ENCODE measurements at places on chromosomes 5 and 9.

DNA sequence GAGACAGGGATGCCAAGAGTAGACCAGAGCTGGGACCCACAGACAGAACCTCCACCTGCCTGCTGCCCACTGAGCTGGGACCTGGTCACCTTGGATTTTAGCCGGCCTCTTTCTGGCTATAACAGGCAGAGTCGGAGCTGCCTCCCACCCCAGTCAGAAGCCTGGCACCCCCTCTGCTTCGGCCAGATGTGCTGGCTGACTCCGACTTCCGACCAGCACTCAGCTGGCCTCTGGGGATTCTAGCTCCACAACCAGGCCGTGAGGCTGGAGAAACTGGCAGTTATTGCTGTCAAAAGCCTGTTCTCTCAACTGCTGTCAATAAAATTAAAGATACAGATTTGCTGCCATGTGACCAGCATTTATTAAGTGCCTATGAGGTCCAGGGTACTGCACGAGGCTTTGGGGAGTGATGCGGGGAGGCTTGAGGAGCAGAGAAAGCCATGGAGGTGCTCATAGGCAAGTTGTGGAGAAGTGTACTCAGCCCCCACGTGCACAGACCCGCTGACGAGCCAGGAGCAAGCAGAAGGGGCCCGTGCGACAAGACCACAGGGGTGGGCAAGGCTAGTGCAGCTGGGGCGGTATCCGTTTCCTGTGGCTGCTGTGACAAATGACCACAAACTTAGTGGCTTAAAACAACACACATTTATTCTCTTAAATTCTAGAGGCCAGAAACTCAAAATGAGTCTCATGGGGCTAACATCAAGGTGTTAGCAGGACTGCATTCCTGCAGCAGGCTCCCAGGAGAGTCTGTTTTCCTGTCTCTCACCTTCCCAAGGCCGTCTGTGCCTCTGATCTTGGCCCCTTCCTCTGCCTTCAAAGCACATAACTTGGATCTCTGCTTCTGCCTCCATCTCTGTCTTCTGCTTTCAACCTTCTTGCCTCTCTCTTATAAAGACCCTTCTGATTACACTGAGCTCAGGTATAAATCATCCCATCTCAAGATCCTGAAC is 13.1 kb downstream of the GFI1B start:
- no peak for ATAC-seq

DNA sequence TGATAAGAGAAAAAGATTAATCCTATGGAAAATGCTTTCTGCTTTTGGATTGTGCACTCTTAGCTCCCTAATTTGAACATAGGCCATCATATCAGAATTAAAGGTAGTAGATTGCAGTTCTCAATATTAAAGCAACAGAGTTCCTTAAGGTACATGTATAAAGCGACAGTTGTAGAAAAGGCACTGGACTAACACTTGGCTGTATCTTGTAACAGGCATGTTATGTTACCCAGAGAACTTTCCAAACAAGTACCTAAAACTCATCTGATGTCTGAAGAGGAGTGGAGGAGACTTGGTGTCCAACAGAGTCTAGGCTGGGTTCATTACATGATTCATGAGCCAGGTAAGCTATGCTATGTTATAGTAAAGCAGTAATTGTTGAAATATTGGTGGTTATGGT is 3.3 kb upstream of the SECISBP2 start:
- ATAC-seq = no peak

DNA sequence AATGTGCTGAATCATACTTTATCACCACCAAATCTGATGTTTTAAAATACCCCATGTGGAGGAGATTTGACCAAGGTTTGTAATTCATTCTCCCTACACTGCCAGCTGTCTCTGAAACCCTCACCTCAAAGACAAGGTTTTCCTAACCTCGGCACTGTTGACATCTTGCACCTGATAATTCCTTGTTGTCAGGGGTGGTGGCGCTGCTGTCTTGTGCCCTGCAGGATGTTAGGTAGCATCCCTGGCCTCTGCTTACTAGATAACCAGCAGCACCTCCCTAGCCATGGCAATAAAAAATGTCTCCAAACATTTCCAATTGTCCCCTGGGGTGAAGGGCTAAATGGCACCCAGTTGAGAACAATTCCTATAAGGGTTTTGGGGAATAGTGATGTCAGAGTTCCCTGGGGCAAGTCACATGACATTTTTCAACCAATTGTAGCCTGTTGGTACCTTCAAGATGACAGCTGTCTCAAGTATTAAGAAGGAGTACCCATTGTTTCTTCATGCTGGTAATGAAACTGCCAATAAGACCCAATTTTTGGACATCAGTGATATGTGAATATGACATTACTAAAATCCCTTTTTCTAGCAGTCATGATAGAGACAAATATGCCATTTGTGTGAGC is 160.6 kb upstream of the PLCXD3 start:
- ATAC-seq = peak; percentile 22

DNA sequence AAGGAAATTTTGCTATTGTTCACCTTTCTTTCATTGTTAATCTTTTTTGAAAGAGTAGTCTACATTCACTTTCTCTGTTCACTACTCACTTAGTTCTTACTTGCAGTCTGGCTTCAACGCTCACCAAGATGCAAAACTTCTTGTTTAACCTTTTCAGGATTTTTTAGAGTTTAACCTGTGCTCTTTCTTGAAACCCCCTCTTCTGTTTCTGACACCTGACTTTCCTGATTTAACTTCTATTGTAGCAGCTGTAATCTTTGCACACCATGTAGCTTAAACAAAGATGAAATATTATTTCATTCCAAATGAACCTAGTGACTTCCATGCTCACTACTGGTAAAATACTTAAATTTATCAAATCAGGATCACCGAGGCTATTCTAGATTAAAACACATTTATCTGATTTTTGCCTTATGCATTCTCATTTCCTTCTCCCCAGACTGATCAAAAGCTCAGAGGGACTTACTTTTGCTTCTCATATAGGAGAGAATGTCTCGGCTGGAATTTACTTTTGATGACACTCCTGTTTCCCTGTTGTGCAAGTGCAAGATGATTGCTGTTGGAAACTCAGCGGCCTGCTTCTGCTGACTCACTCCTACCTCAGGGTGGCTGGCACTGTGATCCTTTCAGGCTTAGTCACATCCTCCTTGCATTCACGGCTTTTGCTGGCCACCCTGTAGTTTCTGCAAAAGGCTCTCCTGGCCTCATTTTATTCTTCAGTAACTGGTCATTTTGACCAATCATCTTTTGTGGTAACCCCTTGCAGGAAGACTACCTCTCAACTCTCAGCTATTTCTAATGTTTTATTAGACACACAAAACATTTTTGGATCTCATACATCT is 109.3 kb upstream of the IFNE start:
- ATAC-seq = peak; percentile 78

DNA sequence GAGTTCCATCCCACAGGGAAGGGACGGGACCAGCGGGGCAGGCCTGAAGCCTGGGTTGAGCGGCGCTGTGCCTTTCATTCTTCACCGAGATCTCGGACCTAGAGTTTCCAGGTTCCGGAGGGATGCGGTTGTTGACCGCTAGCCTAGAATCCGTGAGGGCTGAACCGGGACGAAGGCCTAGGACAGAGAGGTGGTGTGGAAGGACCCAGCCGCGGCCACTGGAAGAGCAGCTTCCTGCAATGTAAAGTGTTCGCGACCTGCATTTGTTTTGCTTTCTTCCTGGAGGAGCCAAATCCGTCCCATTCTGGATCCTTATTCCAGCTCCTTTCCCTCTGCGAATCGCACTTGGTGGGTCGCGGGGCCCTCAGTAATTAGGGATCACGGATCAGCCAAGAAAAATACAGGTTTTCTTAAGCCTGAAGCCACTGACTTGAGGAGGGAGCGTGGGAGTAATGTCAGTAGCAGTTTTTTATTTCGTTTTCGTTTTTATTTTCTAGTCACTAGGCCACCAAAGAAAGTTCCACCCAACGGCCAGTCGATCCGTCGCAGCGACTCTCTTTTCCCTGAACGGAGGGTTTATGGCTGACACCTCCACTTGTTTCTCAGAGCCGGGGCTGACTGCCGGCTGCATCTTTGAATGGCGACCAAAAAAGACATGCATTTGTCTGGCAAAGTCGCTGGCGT is 48.6 kb downstream of the ANXA2R start:
- no peak for ATAC-seq

- ATAC-seq = no peak
These were observed 439.3 kb upstream of the ADAMTS16 start for GRCh38 chr5:4700871-4701270.

GRCh38 chr9:134505032-134505431 is 136.6 kb upstream of the COL5A1 start:
- ATAC-seq = no peak

DNA sequence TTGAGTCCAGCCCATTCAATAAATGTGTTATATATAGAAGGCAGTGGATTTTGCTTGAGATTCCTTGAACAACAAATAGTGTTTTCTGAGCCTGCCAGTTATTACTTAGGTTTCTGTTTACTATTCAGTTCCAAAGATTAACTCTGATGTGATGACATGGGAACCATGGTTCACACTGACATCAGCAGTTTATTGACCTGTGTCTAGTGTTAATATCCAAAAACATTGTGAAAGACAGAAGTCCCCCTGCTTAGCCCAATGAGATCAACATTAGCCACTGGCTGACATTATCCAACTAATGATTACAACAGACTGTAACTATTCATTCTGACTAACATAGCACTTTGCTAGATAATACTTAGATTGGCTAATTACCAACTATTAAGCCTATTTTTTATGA is 14.9 kb downstream of the APBA1 start:
- no peak for ATAC-seq

GRCh38 chr5:27502236-27502635 is 463.9 kb upstream of the CDH9 start:
- ATAC-seq = peak; percentile 23

DNA sequence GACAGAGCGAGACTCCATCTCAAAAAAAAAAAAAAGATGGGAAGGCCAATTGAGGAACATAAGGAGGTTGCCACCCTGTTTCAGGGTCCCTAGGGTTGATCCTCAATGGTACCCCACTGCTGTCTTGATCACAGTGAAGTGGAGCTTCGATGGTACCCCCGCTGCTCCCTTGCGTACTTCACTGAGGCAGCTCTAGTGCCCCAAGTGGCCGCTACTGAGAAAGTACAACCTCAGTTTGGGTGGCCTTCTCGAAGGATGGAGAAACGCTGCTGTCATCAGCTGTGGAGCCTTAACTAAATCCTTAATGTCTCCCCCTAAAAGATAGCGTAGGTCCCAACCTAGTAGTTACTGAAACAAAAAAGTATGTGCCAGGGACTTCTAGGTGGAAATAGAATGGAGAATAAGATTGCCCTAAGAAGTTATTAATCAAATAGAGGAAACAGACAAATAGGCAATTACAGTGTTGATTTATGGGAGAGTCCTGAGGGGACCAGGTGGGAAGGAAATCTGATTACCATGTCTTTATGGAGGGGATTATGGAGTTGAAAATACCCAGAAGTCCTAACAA is 6.3 kb downstream of the TESK1 start:
- ATAC-seq = peak; percentile 45

DNA sequence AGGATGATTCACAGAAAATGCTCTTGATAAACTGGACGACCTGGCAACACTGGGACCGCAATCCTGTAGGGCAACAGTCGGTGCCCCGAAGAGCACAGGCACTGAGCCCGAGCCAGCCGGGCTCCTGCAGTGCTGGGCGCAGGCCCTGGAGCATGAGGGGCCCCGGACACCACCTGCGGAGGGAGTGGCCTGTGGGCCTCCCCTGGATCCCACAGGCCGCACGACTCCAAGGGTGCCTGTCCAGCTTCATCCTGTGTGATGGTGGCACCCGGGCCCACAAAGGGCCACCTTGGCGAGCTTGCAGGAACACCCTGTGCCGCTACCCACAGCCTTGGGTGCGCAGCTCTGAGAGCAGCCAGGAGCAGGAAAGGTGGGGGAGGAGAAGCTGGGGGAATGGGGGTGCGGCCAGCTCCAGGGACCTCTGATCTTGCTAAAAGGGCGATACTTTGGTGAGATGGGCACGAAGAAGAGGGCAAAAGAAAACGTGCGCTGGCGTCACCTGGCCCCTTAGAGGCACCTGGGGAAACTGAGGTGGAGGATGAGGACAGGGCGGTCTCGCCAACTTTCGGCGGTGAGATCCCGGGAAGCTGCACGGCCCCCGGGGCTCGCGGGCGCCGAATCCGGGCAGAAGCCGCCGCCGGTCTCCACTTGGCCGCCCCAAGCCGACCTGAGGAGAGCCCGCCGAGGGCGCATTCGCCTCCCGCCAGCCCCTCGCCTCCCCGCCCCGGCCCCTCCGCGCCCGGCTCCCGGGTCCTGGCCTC is 722 bp downstream of the TBC1D9B start:
- peak; percentile 20 for ATAC-seq

- ATAC-seq = peak; percentile 1
These were observed 1.4 kb downstream of the GNAQ start for GRCh38 chr9:78030296-78030552.

DNA sequence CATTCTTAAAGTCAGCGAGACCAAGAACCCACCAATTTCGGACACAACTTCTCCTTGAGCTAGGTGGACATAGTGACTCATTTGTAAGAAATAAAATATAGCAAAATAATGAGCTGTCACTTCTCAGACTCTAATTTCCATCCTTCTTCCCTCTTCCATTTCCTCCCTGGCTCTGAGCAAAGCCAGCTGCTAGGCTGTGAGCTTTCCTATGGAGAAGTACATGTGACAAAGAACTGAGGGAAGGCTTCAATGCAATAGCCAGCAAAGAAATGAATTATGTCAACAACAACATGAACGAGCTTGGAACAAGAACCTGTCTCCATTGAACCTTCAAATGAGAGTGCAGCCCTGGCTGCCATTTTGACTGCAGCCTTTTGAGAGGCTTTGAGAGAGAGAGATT is 25.9 kb upstream of the SELENOP start:
- no peak for ATAC-seq

DNA sequence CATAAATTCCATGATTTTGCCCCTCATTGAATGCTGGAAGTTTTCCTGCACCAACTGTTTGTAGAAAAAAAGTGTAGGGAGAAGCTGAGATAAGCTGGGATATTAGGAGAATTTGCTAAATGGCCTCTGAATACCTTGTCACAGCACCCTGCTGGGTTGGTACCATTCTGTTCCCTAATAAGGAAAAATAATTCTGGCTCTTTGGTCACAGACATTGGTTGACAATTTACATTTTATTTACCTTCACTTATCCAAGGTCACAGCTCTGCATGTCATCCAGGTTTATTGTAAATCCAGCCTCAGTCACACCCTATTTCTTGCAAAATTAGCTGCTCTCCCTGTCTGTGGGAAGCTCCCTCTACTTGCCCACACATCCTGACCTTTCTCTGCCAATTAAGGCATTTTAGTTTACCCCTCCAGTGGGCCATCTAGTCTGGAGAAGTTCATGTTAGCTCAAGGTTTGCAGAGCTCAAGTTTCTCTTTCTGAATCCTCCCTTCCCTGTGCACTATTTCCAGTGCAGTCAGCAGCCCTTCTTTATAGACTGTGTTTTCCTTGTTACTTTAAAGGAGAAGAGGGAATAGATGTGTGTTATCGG is 115.4 kb upstream of the NTRK2 start:
- ATAC-seq = no peak

GRCh38 chr9:76085596-76085995 is 195.1 kb downstream of the PCSK5 start:
- ATAC-seq = no peak

DNA sequence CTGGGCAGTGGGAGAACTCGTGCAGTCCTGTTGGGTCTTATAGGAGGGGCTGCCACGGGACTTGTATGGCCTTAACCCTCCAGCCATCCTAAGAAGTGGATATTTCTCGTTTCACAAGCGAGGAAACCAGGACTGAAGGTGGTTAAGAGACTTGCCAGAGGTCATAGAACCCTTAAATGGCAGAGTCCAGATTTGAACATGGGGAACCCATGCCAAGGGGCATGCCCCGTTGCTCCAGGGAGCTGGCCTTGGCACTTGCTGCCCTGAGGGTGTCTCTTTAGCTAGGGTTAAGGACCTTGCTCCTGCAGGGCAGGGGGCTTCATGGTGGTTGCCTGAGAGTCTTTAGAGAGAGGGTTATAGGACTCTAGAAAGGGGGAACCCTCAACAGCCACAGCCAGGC is 63.4 kb downstream of the DAB2IP start:
- ATAC-seq = no peak

Data from motor neuron (in vitro differentiated cells).